SW 1271 (cell line): ENCODE measurements at places on chromosomes 13 and 19.

GRCh38 chr19:29812080-29812880 is 489 bp downstream of the CCNE1 start:
- no peak for DNase-seq

- no peak for DNase-seq
Observed at GRCh38 chr13:105177265-105177900, 1358.1 kb downstream of the EFNB2 start.

DNA sequence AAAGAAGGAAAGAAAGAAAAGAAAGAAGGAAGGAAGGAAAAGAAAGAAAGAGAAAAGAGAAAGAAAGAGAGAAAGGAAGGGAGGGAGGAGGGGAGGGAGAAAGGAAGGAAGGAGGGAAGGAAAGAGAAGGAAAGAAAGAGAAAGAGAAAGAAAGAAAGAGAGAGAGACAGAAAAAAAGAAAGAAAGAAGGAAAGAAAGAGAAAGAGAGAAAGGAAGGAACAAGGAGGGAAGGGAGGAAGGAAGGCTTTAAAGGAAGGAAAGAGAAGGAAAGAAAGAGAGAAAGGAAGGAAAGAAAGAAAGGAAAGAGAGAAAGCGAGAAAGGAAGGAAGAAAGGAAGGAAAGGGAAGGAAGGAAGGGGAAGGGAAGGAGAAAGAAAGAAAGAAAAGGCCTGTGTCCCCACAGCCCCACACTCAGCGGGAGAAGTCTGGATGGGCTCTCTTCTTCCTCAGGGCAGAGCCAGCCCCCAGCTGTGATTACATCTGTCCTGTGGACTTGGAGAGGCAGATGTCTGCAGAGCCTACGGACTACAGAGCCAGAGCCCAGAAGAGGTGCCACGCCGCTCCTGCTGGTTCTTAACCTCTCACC is 9.6 kb downstream of the PTPRH start:
- DNase-seq = no peak

- DNase-seq = no peak
Observed at GRCh38 chr13:45851171-45851921, at the start of gene SIAH3. SIAH3 (minus strand) TSS chr13:45851753; CDS start chr13:45851629, 124 bp downstream.

GRCh38 chr13:96490496-96490989 is 400.6 kb downstream of the HS6ST3 start:
- no peak for DNase-seq

DNA sequence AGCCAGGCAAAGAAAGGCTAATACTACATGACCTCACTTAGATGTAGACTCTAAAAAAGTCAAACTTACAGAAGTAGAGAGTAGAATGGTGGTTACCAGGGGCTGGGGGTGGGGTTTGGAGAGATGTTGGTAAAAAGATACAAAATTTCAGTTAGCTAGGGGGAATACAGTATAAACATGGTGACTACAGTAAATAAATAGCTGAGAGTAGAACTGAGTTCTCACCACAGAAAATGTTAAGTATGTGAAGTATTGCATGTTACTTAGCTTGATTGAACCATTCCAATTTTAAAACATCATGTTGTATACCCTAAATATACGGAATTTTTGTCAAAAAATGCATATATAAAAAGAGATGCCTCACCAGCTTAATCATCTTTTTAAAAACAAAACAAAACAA is 67.5 kb upstream of the DOCK9 start:
- DNase-seq = no peak

GRCh38 chr13:30158774-30159445 is 148.4 kb downstream of the KATNAL1 start:
- DNase-seq = no peak

DNA sequence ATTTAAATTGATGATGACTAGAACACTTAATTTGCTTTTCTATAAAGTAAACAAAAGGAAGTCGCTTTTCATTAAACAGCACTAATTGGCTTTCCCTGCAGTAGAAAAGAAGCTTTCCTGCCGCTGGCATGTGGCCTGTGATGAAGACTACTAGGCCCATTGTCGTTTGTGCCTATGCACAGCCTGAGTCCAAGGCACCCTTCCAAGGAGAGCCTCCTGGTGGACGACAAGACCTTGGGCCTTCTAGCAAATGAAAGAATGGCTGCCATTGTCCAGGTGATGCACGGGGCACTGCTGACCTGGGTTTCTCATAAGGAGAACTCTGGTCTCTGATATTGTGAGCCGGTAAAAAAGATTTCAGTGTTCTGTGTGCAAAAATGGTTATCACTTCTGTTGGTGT is 233.0 kb downstream of the COL4A1 start:
- DNase-seq = no peak

DNA sequence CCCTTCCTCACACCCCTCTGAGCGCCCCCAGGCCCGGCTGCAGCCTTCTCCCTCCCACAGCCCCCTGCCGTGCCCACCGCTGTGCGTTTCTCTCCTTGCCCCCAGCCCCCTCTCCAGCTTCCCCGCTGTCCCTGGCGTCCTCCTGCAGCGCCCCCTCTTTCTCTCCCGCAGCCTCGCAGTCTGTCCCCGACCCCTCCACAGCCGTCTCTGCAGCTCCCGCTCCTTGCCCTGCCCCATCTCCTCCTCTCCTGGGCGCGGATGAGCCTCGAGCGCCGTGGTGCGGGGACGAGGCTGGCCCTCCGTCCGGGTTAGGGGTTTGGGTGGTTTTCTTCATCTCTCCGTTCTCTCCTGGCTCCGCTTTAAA is 1.1 kb downstream of the KMT5C start:
- DNase-seq = no peak

- no peak for DNase-seq
Observed at GRCh38 chr13:28532388-28533124, 37.6 kb upstream of the FLT1 start.

DNA sequence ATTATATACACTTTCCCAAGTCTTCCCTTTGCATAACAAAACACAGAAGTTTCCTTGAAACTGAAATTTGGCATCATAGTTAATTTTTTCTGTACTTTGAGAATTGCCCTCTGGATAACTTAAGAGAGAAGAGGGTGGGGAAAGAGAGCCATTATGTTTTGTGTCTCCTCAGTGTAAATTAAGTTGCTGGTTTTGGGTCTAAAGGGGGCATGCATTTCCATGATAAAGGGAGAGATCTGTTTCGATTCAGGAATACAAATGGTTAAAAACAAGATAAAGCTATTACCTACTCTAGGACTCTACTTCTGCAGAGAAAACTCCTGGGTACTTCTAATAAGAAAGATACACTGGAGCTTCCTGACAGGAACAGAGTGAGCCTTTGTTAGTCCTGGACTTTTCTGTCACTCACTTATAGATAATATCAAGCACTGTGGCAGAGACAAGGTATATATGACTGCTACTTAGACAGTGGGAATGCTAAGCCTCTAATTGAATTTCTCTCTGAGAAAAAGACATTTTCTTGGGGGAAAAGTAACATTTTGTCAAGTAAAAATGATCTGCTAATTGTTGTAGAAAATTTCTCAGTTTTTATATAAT is 142.8 kb upstream of the PCDH9 start:
- DNase-seq = no peak

DNA sequence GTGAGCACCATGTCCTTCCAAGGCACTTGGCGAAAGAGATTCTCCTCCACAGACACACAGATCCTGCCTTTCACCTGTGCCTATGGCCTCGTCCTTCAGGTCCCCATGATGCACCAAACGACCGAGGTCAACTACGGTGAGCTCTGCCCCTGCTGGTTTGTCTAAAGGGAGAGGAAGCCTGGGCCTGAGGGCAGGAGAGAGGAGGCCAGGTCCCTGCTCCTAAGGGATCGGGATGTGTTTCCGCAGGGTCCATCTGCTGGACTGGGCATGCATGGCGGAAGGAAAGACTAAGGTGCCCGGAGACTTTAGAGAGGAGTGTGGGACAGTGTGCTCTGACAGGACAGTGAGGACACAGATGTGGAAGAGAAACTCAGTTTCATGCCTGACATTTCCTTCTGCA is 7.6 kb downstream of the SERPINE3 start:
- DNase-seq = no peak

GRCh38 chr13:24287748-24288287 is 21.6 kb upstream of the C1QTNF9 start:
- no peak for DNase-seq

GRCh38 chr19:30268601-30269000 is 103.6 kb upstream of the ZNF536 start:
- no peak for DNase-seq

- DNase-seq = no peak
Observed at GRCh38 chr13:48483575-48483974, 49.3 kb downstream of the RCBTB2 start.

- DNase-seq = no peak
Observed at GRCh38 chr13:113080901-113081521, 24.6 kb upstream of the F7 start.
